ENCODE measurements at places on chromosomes 6 and 20. TPM values are rescaled to one million over a fixed set of nuclear protein-coding genes. Genes with fewer than 3 reads are reported as not detected.

The EPHA7 gene
- 65.6 TPM for total RNA-seq

The TAP1 gene
- 3.7 TPM for total RNA-seq

The LCA5 gene
- total RNA-seq: 14.3 TPM

The TSPO2 gene
- total RNA-seq: 0.82 TPM

The RPN2 gene
- total RNA-seq: 123 TPM

The PKIB gene
- total RNA-seq: 4.1 TPM

The TCEA2 gene
- 36.7 TPM for total RNA-seq

The C2 gene
- total RNA-seq: 3.7 TPM

The CEP162 gene
- total RNA-seq: 34.6 TPM

The DEFB121 gene
- not detected for total RNA-seq

The TTLL9 gene
- total RNA-seq: 1.2 TPM

The TRPC4AP gene
- 52.2 TPM for total RNA-seq

The CPXM1 gene
- 7.3 TPM for total RNA-seq

The LYRM4 gene
- 14.7 TPM for total RNA-seq

The TCP11 gene
- 0.41 TPM for total RNA-seq

The RAB44 gene
- not detected for total RNA-seq

The PDYN gene
- 16.3 TPM for total RNA-seq

The PCIF1 gene
- total RNA-seq: 9.0 TPM

The CALHM4 gene
- total RNA-seq: not detected

The PPP1R10 gene
- 43.6 TPM for total RNA-seq

The DBNDD2 gene
- total RNA-seq: 2.9 TPM

The PLCB1 gene
- total RNA-seq: 48.9 TPM

The LIME1 gene
- 4.9 TPM for total RNA-seq

The BHLHE23 gene
- not detected for total RNA-seq

The VWA7 gene
- under 0.01 TPM for total RNA-seq

The SNPH gene
- total RNA-seq: 21.6 TPM

The EEF1A2 gene
- total RNA-seq: 179 TPM

The PPARD gene
- 1.6 TPM for total RNA-seq

The SLC25A27 gene
- total RNA-seq: 30.2 TPM

The CENPB gene
- total RNA-seq: 58.3 TPM
